Femur (tissue), 1 donor: ENCODE measurements at places on chromosomes 12 and 14.

DNA sequence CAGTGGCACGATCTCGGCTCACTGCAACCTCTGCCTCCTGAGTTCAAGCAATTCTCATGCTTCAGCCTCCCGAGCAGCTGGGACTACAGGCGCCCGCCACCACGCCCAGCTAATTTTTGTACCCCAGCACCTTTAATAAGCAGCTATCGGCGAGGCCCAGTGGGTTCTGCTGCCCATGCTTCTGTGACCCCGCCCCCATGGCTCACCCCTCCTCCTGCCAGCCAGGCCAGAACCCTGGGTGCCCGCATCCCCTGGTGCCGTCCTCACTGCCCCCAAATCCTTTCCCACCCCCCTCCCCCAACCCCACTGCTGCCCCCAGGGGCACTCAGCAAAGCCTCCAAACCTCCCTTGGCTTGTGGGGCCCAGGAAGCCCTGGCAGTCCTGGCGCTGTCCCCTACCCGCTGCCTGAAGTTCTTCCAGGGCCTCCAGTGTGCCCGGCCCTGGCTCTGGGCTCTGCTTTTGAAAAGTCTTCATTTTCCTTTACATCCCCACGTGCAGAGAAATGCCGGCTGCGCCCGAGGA lies 14.5 kb downstream of the BAG5 start:
- DNase-seq = peak; percentile 26

GRCh38 chr12:214003-214741 lies at the start of gene SLC6A12:
TSS of gene SLC6A12 (minus strand) at chr12:214157. CDS start at chr12:209986, 4,171 bp downstream.
- DNase-seq = no peak

- DNase-seq = no peak
Measured at GRCh38 chr12:75489613-75490210, 9.2 kb downstream of the GLIPR1 start.

DNA sequence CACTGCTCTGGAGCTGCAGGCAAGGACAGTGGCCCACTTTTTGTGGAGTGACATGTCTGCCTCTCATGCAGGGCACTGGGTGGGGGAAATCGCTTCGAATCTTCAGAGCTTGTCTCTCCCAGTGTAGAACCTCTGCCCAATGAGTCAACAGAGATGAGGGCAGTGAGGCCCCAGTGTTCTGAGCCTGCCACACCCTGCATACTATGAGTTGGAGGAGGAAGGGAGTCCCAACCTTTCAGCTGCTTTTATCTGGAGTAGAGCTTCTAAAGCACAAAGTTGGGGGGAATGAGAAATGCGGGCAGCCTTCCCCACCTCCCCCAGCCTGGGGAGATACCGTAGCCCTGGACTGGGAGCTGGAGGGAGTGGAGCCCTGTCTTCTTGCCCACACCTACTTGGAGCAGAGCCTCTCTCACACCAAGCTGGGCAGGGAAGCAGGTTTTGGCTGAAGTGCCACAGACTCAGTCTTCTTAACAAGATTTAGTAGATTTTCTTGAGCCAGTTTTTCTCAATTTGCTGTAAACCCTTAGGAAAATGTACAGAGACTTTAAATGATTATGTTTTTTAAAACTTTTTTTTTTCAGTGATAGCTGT lies 159.1 kb downstream of the ADGRD1 start:
- no peak for DNase-seq

GRCh38 chr14:66444271-66444927 lies 41.8 kb upstream of the CCDC196 start:
- DNase-seq = peak; percentile 37

DNA sequence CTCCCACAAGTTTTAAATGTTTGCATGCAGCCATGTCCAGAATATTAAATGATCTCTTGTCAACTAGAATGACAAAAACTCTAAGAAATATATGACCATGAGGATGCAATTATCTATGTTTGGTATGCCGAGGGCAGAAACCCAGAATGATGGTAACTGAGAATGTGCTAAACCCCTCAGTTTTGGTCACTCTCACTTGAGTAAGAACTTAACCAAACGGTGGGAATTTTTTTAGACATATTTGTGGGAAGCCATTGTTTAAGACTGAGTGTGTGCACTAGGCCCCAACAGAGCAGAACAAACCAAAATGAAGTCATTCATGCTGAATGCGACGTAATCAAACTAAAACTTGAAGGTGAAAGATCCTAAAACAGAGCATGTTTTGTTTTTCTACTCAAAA lies 1927.9 kb upstream of the SEL1L start:
- DNase-seq = no peak

DNA sequence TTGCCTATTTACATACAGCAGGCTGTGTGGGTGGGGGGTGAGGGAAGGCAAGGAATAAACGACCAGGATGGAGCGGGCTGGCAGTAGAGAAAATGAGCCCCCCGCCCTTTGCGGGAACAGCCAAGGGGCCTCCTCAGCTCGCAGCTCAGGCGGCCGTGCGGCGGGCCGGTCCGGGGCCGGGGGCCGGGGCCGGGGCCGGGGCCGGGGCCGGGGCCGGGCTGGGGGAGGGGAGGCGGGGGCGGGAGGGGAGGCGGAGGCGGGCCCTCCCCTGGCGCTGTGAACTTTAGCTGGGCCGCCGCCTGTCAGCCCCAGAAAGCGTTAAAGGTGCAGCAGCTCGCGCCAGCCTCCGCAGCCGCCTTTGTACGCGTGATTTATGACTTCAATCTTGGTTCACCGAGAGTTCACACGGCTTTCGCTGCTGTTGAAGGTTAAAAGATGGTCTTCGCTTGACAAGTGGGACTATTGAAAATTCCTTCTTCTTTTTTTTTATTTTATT lies 28.8 kb downstream of the HOXC4 start:
- DNase-seq = peak; percentile 59

- DNase-seq = peak; percentile 52
Measured at GRCh38 chr12:25653487-25654175, 100.5 kb upstream of the LMNTD1 start.

DNA sequence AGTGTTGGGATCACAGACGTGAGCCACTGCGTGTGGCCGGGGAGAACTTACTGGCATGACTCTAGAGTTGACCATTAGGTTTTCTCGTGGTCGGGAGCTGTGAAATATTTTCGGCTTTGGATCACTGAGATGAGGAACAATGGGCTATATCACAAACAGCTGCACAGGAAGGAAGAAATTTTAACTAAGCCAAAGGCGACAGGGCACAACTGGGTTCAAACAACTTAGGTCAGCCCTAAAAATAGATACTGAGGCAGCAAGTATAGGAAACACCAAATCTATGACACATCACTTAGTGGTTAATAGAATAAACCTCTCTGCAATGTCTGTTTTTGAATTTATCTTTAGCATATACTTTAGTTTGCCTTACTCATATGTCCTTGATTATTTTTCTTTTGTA lies 162.9 kb downstream of the LRIG3 start:
- no peak for DNase-seq

DNA sequence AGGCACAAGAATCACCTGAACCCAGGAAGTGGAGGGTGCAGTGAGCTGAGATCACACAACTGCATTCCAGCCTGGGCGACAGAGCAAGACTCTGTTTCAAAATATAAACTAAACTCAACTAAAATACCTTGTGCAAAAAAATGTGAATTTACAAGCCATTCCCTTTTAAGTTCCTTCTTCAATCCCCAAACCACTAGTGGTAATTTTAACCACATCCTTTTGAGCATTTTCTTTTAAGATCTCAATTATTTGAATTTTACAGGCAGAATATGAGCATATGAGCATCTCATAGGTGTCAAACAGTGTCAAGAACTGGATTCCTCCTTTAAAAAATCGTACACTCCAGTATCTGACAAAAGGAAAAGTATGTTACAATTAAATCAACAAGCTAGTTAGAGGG lies 57.0 kb upstream of the NPFF start:
- DNase-seq = no peak

GRCh38 chr14:104305511-104306449 lies 167.4 kb downstream of the KIF26A start:
- DNase-seq = no peak

DNA sequence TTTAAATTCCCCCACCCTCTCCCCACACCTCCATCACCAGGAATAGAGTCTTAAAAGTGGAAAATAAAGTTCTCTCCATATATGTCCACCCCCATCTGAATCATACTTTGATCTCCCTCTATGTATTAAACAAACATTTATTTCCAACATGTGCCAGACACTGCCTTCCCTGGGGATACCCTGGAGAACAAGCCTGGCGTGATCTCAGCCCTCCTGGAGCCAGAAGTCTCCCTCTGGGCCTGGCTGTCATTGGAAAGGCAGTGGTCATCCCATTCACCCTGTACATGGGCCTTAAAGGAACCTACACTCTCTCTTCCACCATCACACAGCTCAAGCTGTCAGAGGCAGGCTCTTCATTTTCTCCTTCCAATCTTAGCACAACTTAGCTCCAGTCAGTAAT lies 143.6 kb downstream of the EMP1 start:
- no peak for DNase-seq

GRCh38 chr12:53820514-53821306 lies 68.9 kb upstream of the CISTR start:
- no peak for DNase-seq

- no peak for DNase-seq
Measured at GRCh38 chr12:126726481-126727217, 1540.3 kb upstream of the TMEM132C start.

- DNase-seq = no peak
Measured at GRCh38 chr12:21788089-21788983, 13.8 kb upstream of the KCNJ8 start.

- DNase-seq = peak; percentile 79
Measured at GRCh38 chr14:96038920-96039632, at the start of gene C14orf132. TSS of gene C14orf132 (plus strand) at chr14:96039362. CDS start at chr14:96039501, 139 bp downstream.

- no peak for DNase-seq
Measured at GRCh38 chr12:39426636-39427240, 16.2 kb downstream of the KIF21A start.

DNA sequence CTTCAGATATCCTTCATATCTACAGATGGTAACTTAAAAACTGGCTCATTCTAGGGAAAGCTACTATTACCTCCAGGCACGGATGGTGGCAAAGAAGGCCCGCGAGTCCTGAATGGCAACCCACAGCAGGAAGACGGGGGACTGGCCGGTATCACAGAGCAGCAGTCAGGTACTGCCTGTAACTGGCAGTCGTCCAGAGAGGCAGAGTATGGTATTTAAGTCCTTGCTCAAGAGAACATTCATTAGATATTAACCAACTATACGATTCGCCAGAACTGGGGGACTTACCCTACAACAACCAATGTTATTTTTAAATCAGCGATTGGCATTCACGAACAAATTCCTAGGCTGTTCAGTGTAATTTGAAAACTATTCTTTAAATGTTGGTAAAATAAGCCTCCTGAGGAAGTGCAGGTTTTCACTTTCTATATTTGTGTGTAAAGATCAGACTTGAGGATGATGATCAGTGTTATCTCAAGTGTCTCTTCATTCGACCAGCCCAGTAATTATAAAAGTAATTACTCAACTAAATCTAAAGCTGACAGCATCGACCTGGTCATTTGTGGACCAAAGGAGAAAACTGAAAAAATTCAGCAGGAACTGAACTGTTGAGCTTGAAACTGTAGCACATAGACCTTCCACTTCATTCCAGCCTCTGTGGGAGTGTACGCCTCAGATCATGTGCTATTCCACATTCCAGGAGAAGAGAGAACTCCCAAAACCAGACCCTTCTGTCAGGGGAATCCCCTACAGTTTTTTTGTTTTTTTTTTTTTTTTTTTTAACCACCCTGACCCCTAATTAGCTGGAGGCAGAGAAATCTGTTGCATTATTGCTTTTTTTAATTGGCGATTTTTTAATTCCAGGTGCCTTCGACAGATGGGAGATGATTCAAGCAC lies 75.6 kb downstream of the ESR2 start:
- DNase-seq = no peak

DNA sequence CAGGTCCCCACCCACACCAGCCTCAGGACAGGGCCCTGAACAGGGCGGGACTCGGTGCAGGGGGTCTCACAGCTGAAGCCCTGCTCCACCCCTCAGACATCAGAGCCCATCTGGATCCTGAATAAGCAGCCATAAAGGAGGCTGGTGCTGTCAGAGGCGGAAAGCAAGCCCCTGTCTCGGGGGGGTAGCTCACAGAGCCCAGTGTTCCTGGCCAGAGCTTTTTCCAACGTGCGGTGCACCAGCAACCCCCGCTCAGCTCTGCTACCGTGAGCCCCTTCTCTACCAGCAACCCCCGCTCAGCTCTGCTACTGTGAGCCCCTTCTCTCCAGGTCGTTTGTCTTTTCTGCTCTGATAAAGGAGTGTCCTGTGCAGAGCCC lies 136.5 kb upstream of the SFSWAP start:
- no peak for DNase-seq

DNA sequence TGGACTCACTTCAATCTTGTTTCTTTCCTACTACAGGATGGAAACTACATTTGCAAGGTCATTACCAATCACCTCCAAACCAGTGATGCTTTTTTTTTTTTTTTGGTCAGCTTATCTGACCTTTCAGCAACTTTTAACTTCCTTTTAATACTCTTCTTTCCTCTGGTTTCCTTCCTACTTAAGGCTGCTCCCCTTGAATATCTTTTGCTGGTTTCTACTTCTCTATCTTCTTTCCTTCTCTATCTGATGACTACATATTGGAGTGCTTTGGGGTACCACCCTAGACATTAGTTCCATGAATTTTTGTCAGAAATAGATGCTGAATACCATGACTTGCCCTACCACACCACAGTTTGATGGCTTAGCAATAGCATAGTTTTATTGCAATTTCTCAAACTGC lies 197.7 kb upstream of the DDHD1 start:
- no peak for DNase-seq

GRCh38 chr12:12432364-12432763 lies 75.5 kb downstream of the BORCS5 start:
- DNase-seq = no peak

DNA sequence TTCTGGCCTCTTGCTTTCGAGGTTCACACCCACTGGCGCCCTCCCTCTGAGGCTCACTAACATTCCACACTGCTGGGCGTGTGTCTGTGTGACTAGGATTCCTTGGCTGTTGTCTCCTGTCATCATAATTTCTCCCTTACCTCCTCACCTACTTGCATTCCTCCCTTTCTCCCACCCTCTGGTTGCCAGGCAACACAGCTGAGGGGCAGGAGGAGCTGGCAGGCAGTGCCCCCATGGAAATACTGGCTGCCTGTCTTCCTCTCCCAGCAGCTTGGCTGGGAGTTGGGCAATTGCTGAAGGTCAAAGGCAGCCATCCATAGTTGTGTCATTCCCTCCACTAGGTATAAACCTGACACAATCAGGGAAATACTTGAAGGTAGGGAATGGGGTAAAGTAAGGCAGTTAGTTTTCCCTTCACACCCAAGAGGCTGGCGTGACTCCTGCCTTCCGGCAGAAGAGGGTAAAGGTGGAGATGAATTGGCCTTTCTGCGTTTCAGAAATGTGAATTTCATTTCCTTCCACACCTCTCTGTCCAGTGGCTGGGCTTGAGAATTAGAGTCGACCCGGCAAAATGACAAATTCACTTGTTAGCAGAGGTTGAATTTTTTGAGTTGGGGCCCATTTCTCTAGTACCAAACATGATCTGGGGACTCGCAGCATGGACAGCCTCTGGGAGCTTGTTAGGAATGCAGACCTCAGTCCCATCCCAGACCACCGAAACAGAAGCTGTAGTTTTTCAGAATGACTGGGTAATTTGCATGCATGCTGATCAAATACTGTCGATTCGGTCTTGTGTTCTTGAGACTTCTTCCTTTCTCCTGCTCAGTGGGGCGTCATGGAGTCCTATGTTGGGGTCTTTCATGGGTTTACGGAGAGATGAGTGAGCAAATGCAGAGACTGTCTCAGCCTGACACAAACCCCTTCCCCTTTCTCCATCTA lies 24.3 kb upstream of the EMP1 start:
- peak; percentile 81 for DNase-seq

GRCh38 chr14:74684434-74684833 lies 28.4 kb downstream of the AREL1 start:
- DNase-seq = peak; percentile 28
